ENCODE measurements at places on chromosomes 6 and 20. TPM values are rescaled to one million over a fixed set of nuclear protein-coding genes. Genes with fewer than 3 reads are reported as not detected.

DNA sequence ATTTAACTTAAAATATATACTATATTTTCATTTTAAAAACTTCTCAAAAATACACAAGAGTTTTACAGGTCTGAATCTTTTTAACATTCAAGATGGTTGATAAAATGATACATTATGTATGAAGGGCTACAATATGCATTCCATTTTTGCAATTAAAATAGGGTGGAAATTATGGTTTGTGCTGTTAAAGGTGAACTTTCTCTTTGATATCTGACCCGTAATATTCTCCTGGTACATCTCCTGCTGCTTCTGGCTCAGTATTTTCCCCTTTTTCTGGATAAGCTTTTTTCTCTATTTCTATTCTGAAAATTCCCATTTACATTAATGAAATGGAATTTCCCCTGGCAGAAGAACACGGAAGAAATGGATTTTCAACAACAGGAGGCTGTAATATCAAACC lies 27.4 kb upstream of the LCA5 start:
- DNase-seq: no peak

DNA sequence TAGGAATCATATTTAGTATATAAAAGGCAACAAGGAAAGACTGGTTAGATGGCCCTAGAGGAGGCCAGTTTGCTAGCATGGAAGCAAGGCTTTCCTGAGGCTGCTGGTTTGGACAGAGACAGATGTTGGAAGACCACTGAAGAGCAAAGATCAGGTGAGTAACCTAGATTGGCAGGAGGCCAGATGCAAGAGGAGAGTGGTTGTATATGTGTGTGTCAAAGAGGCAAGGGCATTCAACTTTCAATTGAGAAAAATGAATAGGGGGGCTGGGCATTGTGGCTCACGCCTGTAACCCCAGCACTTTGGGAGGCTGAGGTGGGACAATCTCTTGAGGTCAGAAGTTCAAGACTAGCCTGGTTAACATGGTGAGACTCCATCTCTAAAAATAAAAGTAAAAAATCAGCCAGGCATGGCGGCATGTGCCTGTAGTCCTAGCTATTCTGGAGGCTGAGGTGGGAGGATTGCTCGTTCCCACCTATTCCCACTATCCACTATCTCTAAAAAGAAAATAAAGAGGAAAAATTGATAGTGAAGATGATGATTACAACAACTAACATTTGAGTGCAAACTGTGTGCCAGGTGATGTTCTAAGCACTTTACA lies 79.8 kb downstream of the PRDM1 start:
- peak; percentile 40 for DNase-seq

The ACTR5 gene
- 20.3 TPM for total RNA-seq

The TAF11 gene
- total RNA-seq: 26.0 TPM

The FILIP1 gene
- total RNA-seq: under 0.01 TPM
